ENCODE measurements at places on chromosomes 1 and 21.

DNA sequence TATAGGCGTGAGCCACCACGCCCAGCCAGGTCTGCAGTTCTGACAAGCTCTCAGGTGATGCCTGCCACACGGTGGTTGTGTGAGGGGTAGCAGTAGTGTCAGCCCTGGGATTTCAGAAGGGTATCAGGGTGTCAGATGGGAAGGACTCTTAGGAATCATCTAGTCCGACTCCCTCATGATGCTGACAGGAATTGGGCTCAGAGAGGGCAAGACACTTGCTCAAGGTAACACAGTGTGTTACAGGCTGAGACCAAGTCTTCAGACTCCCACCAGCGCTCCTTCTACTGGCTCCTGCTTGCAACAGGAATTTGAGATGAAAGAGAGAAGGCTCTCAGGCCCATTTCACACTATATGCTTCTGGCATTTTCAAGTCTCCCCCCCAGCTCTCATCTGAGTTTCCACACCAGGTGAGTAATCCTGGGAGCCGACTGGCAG is 6.9 kb downstream of the HTR1D start:
- peak; percentile 30 for DNase-seq

DNA sequence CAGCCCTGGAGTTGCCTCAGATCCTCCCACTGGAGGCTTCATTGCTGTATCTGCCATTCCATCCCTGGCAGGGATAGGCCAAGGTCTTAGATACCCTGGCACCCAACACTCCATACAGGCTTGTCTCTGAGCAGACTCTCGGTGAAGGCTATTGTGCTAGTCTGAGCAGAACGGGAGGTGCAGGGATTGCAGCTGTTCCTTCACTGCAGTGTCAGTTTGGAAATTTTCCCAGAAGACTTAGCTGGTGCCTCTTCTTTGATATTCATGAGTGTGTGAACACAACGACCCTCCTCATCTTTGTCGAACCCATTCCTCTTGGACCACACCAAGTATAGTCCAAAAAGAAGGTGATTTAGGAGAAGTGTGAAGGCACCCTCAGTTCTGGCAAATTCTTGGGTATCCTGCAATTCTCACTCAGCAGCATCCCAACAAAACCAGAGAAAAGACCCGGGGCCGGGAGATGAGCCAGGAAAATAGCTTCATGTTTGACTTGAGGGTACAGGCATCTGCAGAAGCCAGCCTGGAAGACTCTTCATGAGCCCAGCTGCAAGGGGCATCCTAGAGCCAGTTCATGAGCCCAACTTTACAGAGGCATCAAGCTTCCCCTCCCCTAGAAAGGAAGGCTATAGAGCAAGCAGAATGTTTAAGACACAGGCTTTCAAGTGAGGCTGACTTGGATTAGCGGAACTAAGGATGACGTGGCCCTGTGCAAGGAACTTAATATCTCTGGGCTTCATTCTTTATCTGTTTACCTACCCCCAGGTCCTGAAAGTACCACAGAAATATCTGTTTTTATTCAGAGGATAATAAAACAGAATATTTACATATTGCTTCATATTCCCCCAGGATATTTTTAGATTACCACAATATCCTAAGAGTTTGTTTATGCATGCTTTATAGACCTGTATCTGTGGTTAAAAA is 38.8 kb upstream of the HAO2 start:
- no peak for DNase-seq

DNA sequence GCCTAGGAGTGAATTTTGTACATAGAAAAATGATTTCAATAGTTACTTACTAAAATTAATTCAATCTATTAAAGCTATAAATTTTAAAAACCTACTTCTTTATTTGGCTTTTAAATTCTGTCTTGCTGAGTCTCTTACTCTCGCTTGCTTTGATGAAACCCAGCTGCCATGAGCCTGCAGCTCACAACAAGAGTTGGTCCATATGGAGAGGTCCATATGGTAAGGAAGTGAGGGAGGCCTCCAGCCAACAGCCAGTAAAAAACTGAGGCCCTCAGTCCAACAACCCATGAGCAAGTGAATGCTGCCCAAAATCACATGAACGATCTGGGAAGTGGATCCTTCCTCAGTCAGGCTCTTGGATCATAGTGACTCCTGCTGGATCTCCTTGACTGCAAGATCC is 89.9 kb upstream of the CXADR start:
- DNase-seq = no peak

GRCh38 chr1:229203030-229203751 is 67.7 kb upstream of the RAB4A start:
- peak; percentile 67 for DNase-seq

- DNase-seq = no peak
Observed at GRCh38 chr21:19065164-19065563, 661.6 kb upstream of the TMPRSS15 start.
